Effector memory CD8-positive, alpha-beta T cell (primary cell): ENCODE measurements at places on chromosomes 16 and 17.

GRCh38 chr17:70661342-70662222 lies 492.2 kb downstream of the KCNJ2 start:
- no peak for DNase-seq

- DNase-seq: no peak
These were observed 218.7 kb upstream of the RBFOX1 start for GRCh38 chr16:7113949-7114348.

- DNase-seq: no peak
These were observed 43.1 kb upstream of the AMZ2 start for GRCh38 chr17:68204736-68205135.

GRCh38 chr17:36182176-36183000 lies 6.0 kb upstream of the TBC1D3B start:
- DNase-seq: no peak

DNA sequence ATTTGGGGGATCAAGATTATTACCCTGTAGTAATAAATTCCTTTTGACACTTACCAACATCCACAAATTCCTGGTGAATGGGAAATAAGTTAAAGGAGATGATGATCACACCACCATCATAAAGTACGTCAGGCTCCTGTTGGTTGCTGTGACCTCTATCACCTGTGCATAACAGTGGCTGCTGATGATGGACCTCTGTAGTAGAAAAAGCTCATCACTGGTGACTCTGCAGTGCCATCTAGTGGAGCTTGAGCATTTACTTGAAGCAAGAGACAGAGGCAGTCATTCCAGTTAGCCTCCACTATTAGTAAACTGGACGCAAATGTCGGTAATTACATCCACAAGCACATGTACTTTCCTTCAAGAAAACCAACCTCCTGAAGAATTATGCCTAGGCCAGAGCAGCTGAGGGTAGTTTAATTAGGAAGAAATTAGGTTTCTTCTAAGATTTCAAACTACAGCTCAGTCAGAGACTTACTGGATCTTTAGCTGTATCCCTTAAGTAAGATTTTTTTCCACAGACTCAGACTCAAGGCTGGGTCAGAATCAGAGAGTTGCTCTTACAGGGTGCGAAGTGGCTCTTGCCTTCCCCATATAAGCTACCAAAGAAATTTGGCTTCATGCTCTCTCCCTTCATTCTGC lies 39.3 kb downstream of the CYB561 start:
- DNase-seq: peak; percentile 72

DNA sequence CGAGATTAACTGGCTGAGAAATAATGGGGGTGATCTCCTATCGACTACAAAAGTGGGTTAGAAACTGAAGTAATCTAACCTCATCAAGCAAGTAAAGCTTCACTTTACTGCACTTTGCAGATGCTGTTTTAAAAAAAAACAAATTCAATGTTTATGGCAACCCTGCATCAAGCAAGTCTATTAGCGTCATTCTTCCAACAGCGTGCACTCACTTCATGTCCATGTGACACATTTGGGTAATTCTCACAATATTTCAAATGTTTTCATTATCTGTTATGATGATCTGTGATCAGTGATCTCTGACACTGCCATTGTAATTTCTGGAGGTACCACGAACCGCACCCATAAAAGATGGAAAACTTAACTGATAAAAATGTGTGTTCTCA lies 70.8 kb downstream of the KANSL1 start:
- DNase-seq: no peak

GRCh38 chr17:6912110-6913051 lies 80.9 kb upstream of the TEKT1 start:
- no peak for DNase-seq

DNA sequence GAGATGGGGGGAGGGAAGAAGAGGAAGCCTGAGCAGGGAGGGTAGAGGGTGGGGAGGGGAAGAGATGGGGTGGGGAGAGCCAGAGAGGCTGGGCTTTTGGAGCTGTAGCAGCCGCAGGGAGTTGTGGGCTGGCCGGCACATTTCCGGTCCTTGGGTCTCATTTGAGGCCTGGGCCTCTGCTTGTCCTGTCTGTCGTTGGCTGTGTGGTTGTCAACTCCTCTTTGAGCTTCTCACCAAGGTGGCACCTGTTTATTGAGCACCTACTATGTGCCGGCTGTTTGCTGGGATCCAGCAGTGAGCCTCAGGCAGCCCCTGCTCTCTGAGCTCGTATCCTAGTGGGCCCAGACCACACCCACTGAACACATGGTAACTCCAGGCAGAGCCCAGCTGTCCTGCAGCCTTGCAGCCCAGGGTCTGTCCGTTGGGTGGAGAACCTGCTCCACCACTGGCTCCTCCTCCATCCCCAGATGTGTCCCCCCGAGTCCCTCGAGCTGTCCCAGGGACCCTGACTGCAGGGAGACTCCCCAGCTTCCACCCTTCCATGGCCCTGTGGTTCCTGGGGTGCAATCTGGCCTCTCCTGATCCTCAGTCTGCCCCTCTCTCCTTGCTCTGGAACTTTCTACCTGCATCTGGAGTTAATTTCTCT lies 164.9 kb downstream of the IRF8 start:
- DNase-seq: no peak

DNA sequence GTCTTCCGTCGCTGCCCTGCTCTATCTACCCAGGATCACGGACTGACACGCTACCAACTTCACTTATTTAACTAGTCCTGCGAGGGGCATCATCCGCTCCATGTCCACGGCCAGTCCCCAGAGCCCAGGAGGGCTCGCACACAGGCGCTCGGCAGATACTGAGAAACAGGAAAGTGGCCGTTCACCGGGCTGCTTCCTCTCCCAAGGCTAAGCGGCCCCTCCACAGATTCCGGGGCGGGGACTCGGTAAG lies 388 bp downstream of the OXLD1 start:
- DNase-seq: no peak

DNA sequence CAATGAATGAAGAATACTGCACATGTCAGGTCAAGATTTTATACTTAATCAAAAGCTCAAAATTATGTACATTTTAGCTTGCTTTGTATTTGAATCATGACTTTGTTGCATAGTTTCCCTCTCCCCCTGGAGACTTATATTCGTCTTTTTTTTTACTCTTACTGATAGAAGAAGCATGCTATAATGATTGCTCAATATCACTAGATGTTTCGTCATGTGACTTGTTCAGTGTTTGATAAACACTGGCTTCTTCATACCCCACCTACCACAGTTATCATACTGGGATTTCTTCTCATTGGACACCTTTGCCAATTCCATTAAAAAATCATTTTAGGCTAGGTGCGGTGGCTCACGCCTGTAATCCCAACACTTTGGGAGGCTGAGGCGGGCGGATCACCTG lies 148.7 kb downstream of the FTO start:
- no peak for DNase-seq

GRCh38 chr16:57092786-57093411 lies 516 bp downstream of the CPNE2 start:
- peak; percentile 24 for DNase-seq

- peak; percentile 13 for DNase-seq
These were observed 604 bp downstream of the HS3ST3B1 start for GRCh38 chr17:14301279-14302090.
